Fibroblast of pulmonary artery (primary cell): ENCODE measurements at places on chromosomes 16 and 17.

GRCh38 chr16:73878611-73879010, 418.0 kb upstream of the PSMD7 start:
- DNase-seq: peak; percentile 85

- no peak for DNase-seq
Observed at GRCh38 chr16:67943619-67944504, at the start of gene LCAT. TSS of gene LCAT (minus strand) at chr16:67944120. CDS start at chr16:67944101, 19 bp downstream.

- no peak for DNase-seq
Observed at GRCh38 chr17:47736501-47737495, 3.8 kb downstream of the TBX21 start.

GRCh38 chr17:17107891-17108431, 65.7 kb downstream of the MPRIP start:
- DNase-seq: no peak

GRCh38 chr17:82282239-82283207, 9.0 kb upstream of the CSNK1D start:
- no peak for DNase-seq

- DNase-seq: peak; percentile 5
Observed at GRCh38 chr16:64278196-64278595, 843.7 kb downstream of the CDH11 start.

GRCh38 chr17:66953630-66954020, 10.9 kb upstream of the CACNG4 start:
- no peak for DNase-seq

DNA sequence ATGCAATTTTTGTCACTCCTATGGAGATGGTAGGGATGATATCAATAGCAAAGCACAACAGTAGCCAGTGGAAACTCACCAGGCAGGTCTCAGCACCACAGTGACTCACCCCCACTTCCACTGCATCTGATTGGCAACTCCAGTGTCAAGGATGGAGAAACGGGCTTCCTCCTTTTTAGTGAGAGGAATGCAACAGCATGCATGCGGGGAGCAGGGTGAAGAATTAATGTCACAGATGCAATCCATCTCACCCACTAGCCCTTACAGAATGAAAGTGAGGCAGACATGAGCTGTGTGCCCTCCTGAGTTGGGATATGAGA, 467.0 kb upstream of the C16orf82 start:
- DNase-seq: no peak

- DNase-seq: no peak
Observed at GRCh38 chr17:797236-797840, 15.2 kb downstream of the MRM3 start.

- DNase-seq: peak; percentile 80
Observed at GRCh38 chr16:83137326-83137781, 510.6 kb downstream of the CDH13 start.

- no peak for DNase-seq
Observed at GRCh38 chr16:17133851-17134250, 336.9 kb downstream of the XYLT1 start.

- no peak for DNase-seq
Observed at GRCh38 chr17:68352041-68352440, 60.7 kb downstream of the ARSG start.

DNA sequence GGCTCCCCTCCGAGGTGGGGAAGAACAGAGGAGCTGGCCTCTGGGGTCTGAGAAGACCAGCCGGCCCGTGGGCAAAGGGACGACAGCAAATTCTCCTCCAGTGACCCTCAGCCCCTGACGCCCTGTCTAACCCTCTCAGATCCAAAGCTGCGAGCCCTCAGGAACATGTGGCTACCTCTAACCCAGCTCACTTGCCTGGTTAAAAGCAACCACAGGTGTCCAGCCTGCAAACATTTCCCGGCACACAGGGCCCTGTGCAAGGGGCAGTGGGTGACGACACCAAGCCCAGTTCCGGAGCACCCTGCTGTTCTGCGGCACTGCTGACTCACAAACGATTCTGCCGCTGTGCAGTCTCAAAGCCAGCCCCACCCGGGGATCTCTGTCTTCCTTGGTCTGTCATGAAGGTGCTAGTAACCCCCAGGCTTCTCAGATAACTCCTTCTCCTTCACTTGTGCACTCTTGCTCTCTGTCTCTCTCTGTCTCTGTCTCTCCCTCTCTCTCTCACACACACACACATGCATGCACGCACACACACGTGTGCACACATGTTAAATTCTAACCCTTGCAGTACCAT, 23.0 kb downstream of the WNT3 start:
- DNase-seq: peak; percentile 13

DNA sequence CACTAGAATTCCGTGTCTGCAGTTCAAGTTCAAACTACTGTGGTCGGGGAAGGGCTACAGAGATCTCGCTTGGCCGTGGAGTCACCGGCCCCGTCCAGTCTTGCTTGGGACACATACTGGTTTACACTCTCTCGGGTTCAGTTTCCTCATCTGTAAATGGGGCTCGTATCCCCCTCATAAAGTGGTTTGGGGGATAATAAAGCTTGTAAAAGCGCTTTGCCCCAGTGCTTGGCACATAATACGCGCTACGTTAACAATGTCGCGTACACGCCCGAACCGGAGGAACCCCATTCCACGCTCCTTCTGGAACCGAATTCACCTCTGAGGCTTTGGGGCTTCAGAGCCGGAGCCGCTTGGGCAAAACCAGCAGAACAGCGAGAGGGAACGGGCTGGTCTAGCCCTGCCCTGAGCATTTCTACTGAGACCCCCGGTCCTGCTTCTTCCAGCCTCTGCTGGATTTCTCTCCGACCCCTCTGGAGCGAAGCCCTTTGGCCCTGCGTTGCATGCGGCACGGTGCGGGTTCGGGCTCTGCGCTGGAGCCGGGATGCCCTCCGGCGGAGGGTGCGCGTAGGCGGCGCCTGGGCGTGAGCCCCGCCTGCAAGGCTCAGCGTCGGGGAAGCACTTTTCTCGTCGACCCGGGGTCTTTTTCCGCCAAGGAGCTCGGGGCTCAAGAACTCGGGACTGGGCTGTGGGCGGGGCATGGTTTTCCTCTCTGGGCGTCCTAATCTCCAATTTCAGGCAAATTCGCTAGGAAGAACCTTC, 26.1 kb upstream of the HOXB13 start:
- no peak for DNase-seq
